Activated CD4-positive, alpha-beta T cell treated with anti-CD3 and anti-CD28 coated beads, Interleukin-2, amount 10 ng/mL, durations not matched to agents 24 days and 14 days (primary cell): ENCODE measurements at places on chromosomes 2 and 18. TPM values are rescaled to one million over a fixed set of nuclear protein-coding genes. Genes with fewer than 3 reads are reported as not detected.

The UPP2 gene
- total RNA-seq, result not detected in 2 replicates

The GAL3ST2 gene
- 0.52 and 1.2 TPM in 2 replicates for total RNA-seq

The IL1RL1 gene
- 0.54 and 0.84 TPM in 2 replicates for total RNA-seq

The ZNF892 gene
- total RNA-seq, result 4.7 and 5.5 TPM in 2 replicates

The RESP18 gene
- not detected in 2 replicates for total RNA-seq

The CXCR4 gene
- 88.8 and 92.7 TPM in 2 replicates for total RNA-seq

The TMSB10 gene
- 2,196 and 2,218 TPM in 2 replicates for total RNA-seq

GRCh38 chr2:36140391-36140790, 215.2 kb upstream of the CRIM1 start:
- DNase-seq, result no peak
- no peaks in the 10 kb centered on the region for H3K36me3 ChIP-seq
- no peak overlapping the region for H3K27ac ChIP-seq
- H3K27me3 ChIP-seq, result peaks cover 51% of the 10 kb centered on the region
- peaks cover 7% of the 10 kb centered on the region for H3K4me1 ChIP-seq

GRCh38 chr2:53827398-53828175, 32.2 kb downstream of the GPR75 start:
- H3K4me1 ChIP-seq, result no peaks in the 10 kb centered on the region
- H3K36me3 ChIP-seq, result no peaks in the 10 kb centered on the region
- H3K27ac ChIP-seq, result no peak overlapping the region

GRCh38 chr18:1147730-1148129, 243.1 kb downstream of the ADCYAP1 start:
- no peak overlapping the region for H3K27ac ChIP-seq
- H3K4me1 ChIP-seq, result no peaks in the 10 kb centered on the region
- no peak for DNase-seq
- no peaks in the 10 kb centered on the region for H3K36me3 ChIP-seq
- no peak overlapping the region for H3K4me3 ChIP-seq

- H3K27me3 ChIP-seq, result no peaks in the 10 kb centered on the region
- H3K36me3 ChIP-seq, result peaks cover 26% of the 10 kb centered on the region
- no peak overlapping the region for H3K4me3 ChIP-seq
- peaks cover 11% of the 10 kb centered on the region for H3K4me1 ChIP-seq
- no peak overlapping the region for H3K27ac ChIP-seq
These were observed 20.7 kb downstream of the SP140 start for GRCh38 chr2:230246206-230246605.

- H3K4me1 ChIP-seq, result peaks cover 22% of the 10 kb centered on the region
- DNase-seq, result peak; percentile 51
- H3K36me3 ChIP-seq, result peaks cover 39% of the 10 kb centered on the region
- H3K4me3 ChIP-seq, result no peak overlapping the region
These were observed 57.4 kb upstream of the PGAP1 start for GRCh38 chr2:196983934-196984333.

GRCh38 chr2:59182249-59182648, 941.1 kb upstream of the FANCL start:
- no peak for DNase-seq
- peaks cover 5% of the 10 kb centered on the region for H3K27me3 ChIP-seq
- no peak overlapping the region for H3K4me3 ChIP-seq
- no peaks in the 10 kb centered on the region for H3K36me3 ChIP-seq

DNA sequence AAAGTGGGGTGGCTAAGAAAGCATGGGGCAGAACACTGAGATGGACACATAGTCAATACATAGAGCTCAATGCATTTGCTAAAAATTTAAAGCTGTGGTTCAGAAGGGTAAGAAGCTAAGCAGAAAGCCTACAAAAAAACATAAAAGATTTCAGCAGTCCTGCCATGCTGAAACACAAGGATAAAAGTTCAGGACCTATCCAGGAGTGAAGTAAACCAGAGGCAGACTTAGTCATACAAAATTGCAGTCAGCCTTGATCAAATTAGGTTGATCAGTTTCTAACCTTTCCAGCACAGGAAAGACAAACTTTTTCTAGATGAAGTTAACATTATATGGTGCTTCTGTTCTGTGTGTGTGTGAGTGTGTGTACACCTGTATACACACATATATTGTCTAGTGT, 120.8 kb upstream of the RBMS1 start:
- H3K27me3 ChIP-seq, result peaks cover 16% of the 10 kb centered on the region
- DNase-seq, result no peak
- H3K36me3 ChIP-seq, result no peaks in the 10 kb centered on the region
- H3K27ac ChIP-seq, result no peak overlapping the region

DNA sequence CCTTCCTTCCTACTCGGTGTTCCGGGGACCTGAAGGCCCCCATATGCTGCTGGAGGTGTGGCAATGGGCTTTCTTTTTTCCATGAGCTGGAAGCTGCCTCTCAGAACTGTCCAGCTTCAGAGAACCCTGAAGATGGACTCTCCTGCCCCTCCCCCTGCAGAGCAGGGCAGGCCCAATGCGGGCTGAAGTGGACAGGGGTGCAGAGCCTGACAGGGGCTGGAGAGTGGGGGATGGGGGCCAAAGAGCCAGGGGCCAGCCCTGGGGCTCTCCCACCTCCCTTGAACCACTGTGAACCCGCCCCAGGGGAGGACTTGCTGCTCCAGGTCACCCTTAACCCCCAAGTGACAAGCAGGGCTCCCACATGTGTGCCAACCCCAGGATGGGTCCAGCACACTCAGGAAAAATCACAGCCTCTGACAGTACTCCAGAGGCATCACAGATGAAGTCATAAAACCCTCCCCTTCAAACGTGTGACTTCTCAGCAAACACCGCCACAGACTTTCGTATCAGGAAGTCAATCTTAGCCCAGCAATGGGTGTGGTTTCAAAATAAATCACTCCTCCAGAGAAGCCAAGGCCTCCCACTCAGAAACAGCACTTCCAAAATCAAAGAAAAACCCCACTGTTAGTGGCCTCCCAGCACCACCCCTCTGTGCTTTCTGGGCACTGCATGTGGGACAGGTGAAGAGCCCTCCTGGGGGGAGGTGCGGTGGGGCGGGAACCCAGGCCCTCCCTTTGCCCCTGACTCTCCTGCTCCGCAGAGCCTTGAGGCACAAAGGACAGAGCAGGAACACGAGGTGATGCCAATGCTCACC, 135.8 kb downstream of the HDAC4 start:
- peaks cover 16% of the 10 kb centered on the region for H3K36me3 ChIP-seq
- peaks cover 4% of the 10 kb centered on the region for H3K27me3 ChIP-seq
- peak; percentile 93 for DNase-seq
- H3K4me3 ChIP-seq, result peak overlapping the region; percentile 93
- peaks cover 74% of the 10 kb centered on the region for H3K4me1 ChIP-seq
